ENCODE measurements at places on chromosomes 7 and 10.
A peak's percentile ranks its signal among the peaks of the same experiment; 100 is the strongest.

- no peak for DNase-seq
These were observed 92.1 kb upstream of the IMMP2L start for GRCh38 chr7:111654343-111654742.

DNA sequence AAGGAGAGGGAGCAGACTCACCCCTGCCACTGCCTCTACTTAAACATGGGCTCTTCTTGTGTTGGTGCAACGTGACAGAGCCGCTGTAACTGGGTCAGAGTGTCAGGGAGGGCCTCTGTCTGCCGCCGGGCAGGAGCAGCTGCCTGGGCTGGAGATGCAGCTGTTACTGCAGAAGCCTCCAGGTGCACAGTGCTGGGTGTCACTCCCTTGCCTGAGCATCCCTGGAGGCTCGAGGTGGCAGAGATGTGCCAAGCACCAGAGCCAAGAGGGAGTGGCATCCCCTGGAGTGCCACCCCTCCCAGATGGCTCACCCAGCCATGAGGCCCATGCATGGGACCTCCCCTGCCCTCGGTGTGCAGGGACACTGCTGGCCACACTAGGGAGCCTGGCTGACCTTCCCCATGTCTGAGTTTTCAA, 145.7 kb downstream of the PRPF18 start:
- no peak for DNase-seq

- DNase-seq: no peak
These were observed 139.3 kb downstream of the PTN start for GRCh38 chr7:137204246-137204645.

GRCh38 chr10:110162741-110163145, 44.7 kb upstream of the MXI1 start:
- DNase-seq: no peak

GRCh38 chr7:31663072-31663471, 23.9 kb upstream of the PPP1R17 start:
- DNase-seq: no peak

GRCh38 chr10:59360605-59361405, 1.5 kb downstream of the FAM13C start:
- DNase-seq: no peak

DNA sequence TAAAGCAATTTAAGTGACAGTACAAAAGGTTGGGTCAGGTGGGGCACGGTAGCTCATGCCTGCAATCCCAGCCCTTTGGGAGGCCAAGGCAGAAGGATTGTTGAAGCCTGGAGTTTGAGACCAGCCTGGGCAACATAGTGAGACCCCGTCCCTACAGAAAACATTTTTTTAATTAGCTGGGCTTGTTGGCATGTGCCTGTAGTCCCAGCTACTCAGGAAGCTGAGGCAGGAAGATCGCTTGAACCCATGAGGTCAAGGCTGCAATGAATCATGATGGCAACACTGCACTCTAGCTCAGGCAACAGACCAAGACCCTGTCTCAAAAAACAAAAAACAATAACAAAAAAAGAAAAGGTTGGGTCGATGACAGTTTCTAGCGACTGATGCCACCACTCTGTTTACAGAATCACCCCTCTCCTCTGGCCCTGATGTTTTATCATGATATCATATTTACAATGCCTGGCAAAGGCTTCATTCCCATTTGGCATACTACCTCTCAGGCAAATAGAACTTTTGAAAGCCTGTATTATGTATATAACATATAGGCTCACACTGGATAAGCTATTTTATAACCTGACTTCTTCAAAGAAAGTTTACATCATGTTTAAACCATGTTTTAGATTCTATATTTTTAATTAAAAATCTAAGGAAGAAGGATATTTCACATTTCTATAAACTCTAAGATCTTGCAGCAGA, 558 bp upstream of the ABCC2 start:
- no peak for DNase-seq

GRCh38 chr10:90988802-90989201, 67.9 kb upstream of the ANKRD1 start:
- DNase-seq: no peak

- DNase-seq: no peak
These were observed 115.6 kb downstream of the NXPH1 start for GRCh38 chr7:8549046-8549445.

GRCh38 chr10:95360122-95360714, 69.4 kb upstream of the PDLIM1 start:
- DNase-seq: peak; percentile 28

- no peak for DNase-seq
These were observed 1.3 kb upstream of the RASSF4 start for GRCh38 chr10:44958196-44958897.

DNA sequence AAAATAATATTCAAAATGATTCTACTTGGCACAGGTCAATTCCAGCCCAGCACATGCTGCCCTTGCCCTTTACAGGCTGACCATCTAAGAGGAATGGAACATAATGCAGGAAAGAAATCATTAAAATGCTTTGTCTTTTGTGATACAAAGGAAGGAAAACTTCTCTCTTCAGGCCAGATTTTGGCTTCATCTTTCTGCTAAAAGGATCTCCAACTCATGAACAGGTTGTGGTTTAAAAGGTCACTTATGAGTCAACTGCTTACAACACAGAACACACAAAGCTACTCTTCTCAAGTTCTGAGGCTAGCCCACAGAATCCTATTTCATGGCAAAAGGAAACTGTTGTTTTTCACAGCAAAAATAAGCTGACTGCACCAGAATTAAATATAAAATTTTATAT, 197.1 kb downstream of the DOCK4 start:
- no peak for DNase-seq

DNA sequence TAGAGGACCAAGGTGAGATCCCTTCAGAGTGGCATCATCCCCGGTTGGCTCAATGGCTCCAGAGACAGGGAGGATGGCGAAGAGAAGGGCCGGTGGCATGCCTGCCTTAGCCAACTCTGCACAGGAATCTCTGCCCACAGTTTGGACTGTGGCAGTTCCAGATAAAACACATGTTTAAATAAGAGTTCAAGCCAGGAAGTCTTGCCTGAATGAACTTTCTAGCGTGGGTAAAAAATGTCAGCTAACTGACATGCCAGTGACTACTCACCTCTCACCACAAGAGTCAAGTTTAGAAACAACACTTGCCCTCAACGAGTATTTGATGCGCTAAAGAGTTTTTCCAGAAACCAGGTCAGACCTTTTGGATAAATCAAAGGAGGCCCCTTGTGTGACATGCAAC, 3.0 kb downstream of the NOD1 start:
- DNase-seq: peak; percentile 46

DNA sequence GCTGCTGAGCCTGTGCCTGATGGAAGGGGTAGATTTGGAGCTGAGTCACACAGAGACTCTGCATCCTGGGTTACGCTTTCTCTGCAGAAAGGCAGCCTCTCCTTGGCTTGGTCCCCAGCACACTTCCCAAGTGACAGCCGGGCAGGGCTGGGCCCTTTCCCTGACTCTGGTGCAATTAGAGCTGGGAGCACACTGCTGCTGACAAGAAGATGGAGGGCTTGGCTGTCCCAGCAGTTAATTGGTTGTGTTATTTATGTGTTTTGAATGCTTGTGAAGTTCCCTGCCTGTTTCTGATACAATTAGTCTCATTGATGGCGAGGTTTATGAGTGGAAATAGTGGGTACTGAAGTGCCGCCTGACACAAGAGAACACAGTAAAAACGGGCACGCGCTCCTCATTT, 123.6 kb downstream of the TCERG1L start:
- DNase-seq: no peak

GRCh38 chr7:126535176-126535575, 717.6 kb downstream of the GRM8 start:
- no peak for DNase-seq

- DNase-seq: no peak
These were observed 53.5 kb downstream of the SEPTIN7 start for GRCh38 chr7:35854311-35854710.

DNA sequence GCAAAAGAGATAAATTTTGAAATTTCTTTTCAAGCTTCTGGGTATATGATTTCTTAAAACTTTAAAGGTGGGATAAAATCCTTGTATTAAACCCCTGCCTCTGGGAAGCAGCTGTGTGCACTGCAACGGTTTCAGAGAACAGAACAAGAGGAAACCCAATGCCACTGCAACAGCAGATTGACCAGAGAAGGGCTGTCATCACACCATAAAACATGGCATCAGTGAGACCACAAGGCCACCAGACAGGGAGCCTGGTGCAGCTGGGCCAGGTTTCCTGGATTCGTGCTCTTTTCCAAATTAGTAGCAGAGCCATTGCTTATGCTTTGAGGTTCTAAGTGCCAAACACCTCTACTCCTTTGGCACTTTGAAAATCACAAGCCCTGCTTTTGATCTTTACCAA, 152.4 kb downstream of the PRPF18 start:
- no peak for DNase-seq

- DNase-seq: peak; percentile 50
These were observed 675 bp upstream of the FRAT2 start for GRCh38 chr10:97335188-97335619.

GRCh38 chr10:11177926-11178471, 160.3 kb downstream of the CELF2 start:
- no peak for DNase-seq

GRCh38 chr7:22666732-22667131, 60.3 kb upstream of the IL6 start:
- DNase-seq: no peak
